ENCODE measurements at places on chromosomes 2 and 18.

GRCh38 chr18:62555135-62555534 lies 32.3 kb downstream of the ZCCHC2 start:
- DNase-seq, result no peak

DNA sequence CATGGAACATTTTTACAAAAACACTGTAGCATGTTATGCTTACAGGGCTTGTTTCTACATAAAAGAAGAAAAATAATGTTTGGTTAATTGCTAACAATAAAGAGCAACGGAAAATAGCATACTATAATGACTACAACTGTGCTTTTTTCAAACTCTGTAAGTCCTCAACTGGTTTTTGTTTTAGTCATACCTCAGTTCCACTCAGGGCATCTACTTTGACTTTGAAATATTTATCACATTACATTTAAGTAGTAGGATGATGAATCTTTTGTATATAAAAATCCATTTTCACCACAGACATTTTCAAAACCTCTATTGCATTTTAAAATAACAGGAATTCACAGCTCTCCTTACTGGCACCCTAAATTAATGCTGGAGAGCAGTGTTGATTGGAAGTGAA lies 8.3 kb downstream of the SATB2 start:
- no peak for DNase-seq

- no peak for DNase-seq
Observed at GRCh38 chr18:377088-377487, 109.2 kb upstream of the THOC1 start.

DNA sequence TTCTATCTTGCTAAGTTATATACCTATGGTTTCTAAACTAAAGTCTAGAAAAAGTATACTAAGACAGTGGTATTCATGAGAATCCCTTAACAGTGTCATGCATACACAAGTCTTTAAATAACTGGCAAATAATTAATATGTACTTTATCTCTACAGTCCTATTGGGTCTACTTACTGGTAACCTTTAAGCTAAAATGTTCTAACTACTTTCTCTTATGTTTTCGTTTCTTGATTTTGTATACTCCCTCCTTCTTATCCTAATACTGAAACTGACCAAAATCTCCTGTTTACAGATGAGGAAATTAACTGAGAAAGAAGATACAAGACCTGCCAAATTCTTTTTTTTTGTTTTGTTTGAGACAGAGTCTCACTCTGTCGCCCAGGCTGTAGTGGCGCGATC lies 74.6 kb downstream of the CCDC88A start:
- no peak for DNase-seq

DNA sequence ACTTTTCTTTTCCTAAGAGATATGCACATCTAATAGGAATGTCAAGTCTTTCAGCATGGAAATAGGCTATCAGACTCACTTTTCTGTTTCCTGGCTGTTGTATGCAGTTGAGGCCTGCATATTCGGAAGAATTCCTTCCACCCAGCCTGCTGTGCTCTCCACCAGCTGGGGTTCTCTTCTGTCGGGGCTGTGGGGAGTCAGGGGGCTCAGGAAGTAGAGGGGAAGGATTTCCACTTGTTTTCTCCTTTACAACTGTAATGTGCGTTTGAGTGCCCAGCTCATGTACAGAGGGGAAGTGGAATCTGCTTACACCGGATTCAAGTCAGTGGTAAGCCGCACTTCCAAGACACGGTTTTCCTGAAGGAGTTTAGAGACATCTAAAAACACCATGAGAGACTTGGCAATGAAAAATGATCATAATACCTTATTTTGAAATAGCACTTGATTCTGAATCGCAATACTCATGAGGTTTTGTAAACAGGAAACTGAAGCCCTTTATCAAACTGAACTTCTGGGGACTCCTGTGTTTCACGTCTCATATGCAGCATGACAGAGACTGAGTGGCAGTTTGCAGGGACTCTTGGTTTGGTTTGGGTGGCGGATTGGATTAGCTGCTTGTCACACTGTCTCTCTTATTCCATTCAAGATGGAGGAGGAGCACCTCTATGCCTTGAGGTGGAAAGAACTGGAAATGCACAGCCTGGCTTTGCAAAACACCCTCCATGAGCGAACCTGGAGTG lies 90.4 kb downstream of the MTCL1 start:
- DNase-seq, result no peak

GRCh38 chr2:75055142-75055819 lies 96.8 kb downstream of the POLE4 start:
- DNase-seq, result no peak

DNA sequence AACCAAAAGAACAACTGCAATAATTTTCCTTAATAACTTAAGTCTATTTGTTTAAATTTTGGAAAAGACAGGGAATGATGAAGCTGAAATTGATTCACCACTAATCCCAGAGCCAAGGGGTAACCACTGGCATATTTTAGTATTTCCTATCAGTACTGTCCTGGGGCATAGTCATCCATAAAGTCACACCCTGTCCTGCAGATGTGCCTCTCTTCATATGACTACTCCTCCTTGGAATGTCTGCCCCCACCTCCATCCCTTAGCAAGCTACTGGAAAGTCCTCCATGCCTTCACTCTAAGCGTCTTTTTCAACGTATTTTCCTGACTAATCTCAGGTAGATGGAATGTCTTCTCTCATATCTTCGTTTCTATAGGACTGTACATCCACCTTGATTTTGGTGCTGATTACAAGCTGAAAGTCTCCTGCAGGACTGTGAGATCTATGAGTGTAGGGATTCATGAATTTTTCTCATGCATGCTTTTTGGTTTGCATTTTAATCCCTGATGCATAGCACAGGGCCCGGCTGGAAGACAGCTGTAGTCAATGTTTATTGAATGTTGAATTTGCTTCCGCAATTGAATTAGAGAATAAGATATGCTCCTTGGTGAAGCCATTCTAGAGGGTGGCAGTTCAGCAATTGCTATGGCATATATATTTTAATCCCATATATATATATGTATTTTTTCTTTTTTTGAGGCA lies 85.6 kb downstream of the MOGAT1 start:
- no peak for DNase-seq

GRCh38 chr2:225002656-225003045 lies 39.6 kb downstream of the DOCK10 start:
- peak; percentile 49 for DNase-seq

- DNase-seq, result no peak
Observed at GRCh38 chr2:234788841-234789240, 163.0 kb upstream of the SH3BP4 start.

DNA sequence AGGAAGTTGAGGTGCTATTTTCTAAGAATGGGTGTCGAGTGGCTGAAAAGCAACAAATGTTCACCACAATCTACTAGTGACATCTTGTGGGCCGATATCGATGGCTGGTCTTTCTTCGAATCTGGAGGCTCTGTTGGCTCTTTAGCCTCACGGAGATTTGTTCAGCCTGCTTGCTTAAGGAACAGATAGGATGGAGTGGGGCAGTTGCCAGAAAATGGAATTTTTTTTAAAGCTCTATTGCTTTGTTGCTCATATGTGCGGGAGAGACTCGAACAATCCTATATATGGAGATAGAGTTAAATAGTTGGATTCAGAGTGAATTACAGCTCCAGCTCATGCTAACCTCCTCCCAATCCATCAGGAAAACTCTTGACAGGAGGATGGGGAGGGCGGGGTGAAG lies 70.9 kb upstream of the LYPD6B start:
- DNase-seq, result no peak

DNA sequence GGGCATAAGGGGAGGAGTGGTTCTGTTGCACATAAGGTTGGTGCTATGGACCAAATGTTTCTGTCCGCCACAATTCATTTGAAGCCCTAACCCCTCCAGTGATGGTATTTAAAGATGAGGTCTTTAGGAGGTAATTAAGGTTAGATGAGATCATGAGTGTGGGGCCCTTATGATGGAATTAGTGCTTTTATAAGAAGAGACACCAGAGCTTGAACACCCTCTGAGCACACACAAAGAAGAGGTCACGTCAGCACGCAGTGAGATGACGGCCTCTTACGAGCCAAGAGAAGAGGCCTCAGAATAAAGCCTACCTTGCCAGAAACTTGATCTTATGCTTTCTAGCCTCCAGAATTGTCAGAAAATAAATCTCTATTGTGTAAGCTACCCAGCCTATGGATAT lies 386.4 kb upstream of the CYRIA start:
- no peak for DNase-seq

DNA sequence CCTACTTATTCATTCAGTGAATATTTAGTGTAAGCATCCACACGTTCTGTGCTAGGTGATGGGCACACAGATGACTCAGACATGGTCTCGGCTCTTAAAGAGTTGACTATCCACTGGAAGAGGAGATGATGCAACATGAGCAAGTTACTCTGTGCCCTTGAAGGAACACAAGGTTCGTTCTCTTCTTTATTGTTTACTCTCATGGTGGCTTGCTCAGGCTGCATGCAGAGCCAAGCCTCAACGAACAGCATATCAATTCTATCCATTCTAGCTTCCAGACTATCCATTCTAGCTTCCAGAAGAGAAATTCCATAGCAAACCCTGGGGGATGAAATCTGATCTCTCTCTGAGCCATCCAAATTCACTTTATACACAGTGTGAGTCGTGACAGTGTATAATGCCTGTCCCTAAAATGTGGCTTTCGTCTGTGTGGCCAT lies 68.1 kb upstream of the CTAGE1 start:
- no peak for DNase-seq

DNA sequence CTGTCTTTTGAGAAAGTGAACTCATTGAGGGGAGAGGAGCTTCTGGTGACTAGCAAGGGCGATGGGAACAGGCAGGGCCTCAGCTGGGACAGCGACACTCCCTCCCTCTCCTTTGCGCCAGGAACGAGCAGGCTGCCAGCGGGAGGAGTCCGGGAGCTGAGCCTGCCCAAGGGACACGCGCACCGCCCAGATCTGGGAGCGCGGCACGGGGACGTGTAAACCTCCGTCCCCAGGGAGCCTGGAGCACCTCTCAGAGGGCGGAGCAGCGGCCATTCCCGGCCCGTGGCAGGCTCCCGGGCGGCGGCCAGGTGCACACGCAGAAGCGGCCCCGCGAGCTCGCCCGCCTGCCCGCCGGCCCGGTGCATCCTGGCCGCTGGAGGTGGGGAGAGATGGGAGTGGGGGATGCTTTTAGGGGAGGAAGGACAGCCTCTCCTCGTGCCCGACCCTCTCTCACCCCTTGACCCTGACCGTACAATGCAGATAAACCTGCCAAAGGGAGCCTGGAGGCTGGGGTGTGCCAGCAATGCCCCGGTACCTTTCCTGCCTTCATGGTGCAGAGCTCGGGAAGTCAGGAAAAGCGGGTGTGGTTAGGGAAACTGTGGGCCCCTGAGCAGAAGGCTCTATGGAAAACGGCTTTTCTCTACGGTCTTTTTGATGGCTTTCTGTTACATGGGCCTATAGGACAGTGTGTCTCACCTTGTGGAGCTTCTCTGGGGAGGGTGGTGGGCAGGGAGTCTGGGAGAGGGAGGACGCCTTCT lies 2.2 kb downstream of the AQP4 start:
- DNase-seq, result no peak

DNA sequence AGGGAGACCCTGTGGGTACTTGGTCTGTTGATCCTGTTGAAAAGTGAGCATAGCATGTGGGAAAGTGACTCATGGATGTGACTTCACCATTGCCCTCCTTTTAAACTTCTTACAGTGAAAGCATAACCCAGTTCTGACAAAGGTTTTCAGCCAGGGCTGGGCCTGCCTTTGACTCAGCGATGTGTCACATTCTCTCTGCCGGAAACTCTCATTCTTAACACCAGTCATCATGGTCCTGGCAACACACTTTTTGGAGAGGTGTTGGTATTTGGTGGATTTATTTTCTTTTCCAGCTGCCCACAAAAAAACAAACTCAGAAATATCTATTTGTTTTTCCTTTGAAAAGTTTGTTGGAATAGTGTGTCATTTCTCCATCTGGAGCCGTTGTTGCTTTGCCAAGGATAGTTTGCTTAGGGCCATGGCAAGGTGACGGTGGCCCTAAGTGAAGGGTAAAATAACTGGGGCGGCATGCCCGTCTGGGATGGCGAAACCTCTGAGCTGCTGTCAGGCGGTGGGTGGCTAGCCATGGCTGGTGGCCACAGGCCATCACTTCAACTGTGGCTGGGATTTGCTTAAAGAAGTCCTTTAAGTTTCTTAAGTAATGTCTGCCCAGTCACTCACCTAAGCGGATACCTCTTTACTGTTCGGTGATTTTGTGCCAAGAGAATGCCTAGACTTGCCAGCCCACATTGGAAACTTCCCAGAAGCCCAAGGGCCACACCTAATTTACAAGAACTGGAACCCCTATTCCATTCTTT lies 123.3 kb downstream of the LTBP1 start:
- DNase-seq, result no peak

DNA sequence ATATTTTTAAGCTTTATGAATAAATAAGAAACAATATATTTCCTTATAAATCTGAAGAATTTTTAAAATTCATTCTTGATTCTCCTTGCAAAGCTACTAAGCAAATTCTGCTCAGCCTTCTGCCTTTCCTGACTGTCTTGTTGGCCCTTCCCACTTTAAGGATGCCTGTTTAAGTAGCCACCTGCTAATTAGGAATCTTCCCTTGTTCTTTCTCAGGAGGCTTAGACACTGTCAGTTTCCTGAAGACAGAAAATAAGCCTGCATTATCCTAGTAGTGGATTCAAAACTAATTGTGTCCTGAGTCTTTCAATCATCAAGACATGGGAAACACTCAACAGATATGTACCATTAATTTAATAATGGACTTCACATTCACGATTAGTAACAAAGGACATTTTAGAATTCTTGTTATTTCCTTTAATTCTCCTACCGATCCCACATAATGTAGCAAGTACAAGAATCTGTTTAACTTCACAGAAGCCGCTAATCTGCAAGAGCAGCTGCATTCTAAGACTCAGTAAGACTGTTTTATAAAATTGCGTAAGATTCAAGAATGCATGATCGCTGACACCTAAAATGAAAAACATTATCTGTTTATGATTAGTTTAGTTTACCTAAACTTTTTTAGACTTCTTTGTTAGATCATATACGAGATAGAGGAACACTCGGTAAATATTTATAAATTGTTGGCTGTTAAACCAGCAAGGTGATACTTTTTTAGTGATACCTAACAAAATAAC lies 445.4 kb upstream of the DSEL start:
- no peak for DNase-seq

DNA sequence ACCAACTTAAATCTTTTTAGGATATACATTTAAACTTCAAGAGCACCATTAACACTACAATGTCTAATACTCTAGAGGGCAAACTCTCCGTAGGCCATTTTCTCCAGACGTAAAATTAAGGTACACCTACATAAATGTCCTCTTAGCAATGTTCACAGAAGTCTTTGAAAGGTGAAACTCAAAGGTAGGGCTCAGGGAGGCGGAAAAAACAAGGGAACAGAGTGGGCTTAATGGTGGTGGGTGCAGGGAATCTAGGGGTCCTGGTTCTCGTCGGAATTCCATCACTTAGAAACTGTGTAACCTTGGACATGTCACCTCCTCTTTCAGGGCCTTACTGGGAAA lies 668 bp downstream of the NFU1 start:
- DNase-seq, result no peak

DNA sequence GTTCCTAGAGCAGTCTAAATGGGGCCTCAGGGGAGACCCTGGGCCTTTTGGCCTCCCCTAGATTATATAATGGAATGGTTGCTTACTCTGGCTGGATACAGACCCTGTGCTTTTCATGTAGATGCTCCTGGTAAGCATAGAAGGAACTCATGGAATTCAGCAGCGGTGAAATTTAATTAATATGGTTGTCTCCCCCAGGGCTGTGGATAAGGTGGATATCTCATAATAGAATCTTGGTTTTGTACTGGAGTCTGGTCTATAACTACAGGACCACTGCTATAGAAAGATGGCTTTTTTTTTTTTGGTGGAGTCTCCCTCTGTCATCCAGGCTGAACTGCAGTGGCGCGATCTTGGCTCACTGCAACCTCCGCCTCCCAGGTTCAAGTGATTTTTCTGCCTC lies 84.5 kb downstream of the HRH4 start:
- no peak for DNase-seq
